ENCODE measurements at places on chromosomes 11 and 22.

- DNase-seq, result no peak
Observed at GRCh38 chr11:132994966-132995365, 537.3 kb downstream of the OPCML start.

- no peak for DNase-seq
Observed at GRCh38 chr11:92227959-92228935, 3.6 kb downstream of the FAT3 start.

DNA sequence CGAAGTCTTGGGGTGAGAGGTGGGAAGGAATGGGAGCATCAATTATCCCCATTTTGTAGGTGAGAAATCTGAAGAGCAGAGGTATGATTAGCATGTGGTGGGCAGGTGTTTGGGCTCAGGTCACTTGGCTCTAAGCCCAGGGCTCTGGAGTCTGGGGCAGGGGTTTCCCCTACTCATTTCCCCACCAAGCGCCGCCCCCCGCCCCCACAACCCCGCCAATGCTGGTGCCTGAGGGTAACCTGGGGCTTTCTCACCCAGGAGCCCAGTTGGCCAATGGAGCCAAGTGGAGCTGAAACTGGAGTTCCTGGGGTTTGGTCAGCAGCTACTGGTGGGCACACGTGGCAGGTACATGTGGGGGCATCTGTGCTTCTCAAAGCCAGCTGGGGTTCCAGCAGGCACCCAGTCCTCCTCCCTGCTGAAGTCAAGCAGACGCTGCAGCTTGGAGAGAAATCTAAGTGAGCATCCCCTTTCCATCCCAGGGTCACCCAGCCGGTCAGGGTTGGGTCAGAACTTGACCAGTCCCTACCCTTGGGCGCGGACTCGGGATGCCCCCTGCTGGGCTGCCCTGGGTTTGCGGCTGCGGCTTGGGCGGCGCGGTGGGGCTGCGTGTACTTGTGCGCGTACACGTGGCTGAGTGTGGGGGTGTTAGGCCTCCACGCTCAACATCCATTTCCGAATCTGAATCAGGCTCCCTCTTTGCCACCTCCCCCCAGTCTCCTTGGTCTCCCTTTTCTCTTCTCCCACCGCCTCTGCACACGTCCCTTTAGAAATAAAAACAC, 1.7 kb upstream of the CHRM1 start:
- peak; percentile 13 for DNase-seq

DNA sequence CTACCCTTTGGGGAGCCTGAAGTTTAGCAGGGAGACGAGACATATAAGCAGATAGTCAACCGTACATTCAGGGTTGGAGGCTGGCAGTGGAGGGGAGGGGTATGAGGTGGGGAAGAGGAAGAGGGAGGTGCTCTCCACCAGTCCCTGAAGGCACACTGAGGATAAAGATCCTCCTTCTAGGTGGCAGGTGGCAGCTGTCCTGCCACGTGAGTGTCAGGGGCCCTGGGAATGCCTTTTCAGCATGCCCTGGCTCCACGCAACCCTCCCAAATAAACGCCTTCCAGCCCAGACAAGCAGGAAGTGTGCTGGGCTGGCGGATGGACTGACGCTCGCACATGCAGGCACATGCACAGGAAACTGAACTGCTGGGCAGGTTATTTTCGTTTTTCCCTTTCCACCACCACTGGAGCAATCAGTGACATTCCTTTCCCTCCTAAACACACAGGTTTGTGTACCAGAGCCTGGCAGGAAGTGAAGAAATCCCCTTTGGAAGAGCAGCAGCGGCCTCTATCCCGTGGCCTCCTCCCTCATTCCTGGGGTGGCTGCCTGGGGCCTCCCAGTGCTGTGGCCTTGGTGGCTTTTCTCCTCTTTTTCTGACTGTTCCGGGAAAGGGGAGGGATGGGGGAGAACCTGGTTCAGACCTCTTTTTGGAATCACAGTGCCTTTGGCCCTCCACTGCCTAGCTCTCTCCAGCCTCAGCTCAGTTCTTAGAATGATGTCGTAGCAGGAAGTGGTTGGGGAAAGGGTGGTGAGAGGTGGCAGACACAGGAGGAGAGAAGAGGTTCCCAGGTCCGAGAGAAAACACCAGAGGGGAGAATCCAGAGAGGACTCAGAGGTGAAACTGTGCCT, 157.0 kb upstream of the TIMP3 start:
- DNase-seq, result no peak

- DNase-seq, result peak; percentile 46
Observed at GRCh38 chr11:17395554-17395961, 7.1 kb upstream of the KCNJ11 start.

- no peak for DNase-seq
Observed at GRCh38 chr11:75813124-75813523, 1.9 kb upstream of the UVRAG start.

- DNase-seq, result no peak
Observed at GRCh38 chr11:17579451-17579850, 32.4 kb downstream of the OTOG start.

DNA sequence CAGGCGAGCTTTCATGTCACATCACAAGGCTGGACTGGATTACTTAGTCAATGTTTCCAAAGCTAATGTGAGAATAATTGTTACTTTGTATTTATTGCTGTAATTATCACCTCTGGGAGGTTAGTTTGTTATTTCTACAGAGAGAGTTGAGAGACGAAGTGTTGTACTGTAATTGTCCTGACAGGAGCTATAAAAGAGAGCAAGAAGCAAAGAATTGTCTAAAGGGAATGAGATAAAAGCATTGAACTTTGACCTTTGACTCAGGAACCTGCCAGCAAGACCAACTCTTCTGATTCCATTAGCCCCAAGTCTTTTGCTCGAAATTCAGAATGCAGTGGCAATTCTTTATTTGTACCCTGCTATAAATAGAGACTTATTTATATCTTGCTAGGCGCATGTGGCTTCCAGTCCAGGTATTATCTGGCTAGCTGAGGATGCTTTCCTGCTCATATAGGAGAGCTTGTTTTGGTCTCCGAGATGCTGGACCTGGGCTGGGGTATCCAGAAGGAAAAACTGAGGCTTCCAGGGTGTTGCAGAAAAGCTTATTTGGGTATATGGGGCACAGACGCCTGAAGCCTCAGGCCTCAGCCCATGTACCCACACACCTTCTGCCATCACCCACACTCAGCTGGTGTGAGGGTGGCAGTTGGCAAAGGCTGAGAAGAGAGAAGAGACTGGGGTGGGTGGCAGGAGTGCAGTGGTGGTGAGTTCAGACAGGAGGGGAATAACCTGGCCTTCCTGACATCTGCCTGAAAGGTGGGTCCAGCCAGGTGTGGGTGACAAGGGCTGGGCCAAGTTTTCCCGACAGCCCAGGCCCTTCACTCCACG, 40.7 kb downstream of the SYT13 start:
- no peak for DNase-seq

GRCh38 chr11:130865774-130866114, 50.5 kb downstream of the SNX19 start:
- no peak for DNase-seq

DNA sequence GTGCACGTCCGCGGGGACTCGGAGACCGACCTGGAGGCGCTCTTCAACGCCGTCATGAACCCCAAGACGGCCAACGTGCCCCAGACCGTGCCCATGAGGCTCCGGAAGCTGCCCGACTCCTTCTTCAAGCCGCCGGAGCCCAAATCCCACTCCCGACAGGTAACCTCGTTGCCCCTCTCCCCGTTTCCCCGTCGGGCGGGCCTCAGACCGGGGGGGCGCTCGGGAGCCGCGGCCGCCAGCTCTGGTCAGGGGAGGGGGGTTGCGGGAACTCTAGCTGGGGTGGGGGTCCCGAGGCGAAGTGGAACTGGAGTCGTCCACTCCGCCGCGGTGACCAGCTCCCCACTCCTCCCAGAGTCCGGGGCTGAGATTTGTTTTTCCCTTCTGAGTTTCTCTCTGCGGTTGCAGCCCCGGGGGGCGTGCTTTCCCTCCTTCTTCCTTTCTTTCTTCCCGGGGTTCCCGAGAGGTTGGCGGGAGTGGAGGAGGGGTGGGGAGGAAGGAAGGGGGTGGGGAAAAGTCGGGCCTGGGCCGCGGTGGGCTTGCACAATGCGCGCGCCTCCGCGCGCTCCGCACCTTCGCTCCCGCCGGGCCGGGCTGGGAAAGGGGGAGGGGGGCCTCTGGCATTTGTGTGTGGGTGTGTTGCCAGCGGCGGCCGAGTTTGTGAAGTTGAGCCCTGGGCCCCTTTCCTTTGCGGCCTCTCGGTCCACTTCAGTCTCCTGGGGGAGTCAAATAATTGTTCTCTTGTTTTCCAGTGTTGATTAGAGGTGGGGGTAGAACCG, 952 bp downstream of the YAP1 start:
- peak; percentile 67 for DNase-seq

DNA sequence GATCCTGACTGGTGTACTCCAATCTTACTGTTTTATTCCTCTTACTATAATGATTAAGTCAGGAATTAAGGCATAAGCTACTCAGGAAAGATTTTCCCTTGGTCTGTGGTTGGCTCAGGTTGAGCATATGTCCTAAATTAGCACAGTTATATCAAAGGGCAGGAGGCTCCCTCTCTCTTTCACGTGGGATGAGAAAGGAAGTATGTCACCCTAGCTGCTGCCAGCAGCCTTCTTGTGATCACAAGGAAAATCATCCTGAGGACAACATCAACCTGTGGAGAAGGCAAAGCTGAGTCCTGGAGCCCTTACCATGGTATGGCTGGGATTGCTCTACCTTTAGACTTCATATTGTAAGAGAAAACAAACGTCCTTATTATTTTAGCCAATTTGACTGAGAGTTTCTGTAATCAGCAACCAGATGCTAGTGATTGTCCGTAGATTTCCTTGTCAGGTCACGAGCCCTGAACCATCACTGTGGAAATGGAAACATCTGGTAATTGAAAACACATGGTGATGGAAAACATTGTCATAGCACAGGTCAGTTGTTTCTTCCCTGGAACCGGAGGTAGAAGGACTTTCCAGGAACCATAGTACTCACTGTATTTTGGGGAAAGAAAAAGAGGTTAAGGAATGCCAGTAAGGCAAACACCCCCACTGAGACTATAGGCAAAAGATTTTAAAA, 40.6 kb upstream of the DEUP1 start:
- no peak for DNase-seq

DNA sequence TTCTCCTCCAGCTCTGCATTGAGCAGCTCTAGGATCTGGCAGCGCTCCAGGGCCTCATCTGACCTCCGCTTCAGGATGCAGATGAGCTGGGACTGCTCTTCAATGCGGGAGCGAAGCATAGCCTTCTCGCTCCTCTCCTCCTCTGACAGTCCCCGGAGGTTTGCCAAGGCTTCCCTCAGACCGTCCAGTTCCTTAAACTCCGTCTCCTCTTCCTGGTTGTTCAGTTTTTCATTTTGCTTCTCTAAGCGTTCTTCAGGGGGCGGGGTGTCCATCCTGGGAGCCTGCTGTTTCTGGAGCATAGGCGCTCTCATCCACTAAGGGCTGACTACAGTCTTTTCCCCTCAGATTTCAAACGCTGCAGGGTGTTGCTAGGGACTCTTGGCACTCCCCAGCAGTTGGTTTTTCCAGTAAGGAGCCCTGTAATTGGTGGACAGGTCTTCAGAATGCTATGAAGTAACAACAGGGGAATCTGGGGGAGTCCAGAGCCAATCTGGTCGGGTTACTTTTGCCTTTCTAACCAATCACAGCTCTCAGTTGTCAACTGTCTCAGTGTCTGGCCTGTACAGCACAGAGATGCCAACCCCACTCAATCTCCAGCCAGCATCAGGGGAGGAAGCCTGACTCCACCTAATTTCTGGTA, at the start of gene CCDC89:
Gene CCDC89, minus strand, starts transcription at position 376 of the 640 bp plus-strand sequence. Its CDS starts 65 bp downstream, at position 311.
- DNase-seq, result peak; percentile 99

GRCh38 chr11:119352857-119353260, 6.4 kb upstream of the MFRP start:
- DNase-seq, result no peak

DNA sequence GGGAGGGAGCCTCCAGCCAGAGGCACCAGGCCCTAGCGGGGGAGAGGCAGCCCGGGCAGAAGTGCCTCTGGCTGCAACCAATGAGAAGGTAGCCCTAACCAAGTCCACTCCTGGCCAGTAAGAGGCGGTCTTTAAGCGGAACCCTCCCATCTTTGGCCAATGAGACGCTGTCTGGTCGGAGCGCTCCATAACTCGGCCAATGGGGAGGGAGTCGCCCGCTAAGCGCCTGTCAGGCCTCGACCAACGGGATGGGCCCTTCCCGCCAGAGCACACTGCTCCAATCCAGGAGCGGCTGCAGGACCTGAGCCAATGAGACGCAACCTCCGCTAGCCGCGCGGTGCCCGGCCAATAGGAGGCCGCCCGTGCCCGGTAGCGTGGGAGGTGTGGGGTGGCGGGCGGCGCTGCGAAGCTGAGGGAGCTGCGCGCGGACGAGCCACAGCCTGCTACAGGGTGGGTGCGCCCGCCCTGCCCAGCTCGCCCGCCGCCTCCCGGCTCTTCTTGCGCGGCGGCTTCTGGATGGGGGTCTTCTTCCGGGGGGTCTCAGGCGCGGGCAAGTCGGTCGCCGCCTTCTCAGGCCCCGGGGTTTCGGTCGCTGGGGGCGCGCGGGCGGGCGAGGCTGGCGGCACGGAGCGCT, 12.6 kb downstream of the SCARF2 start:
- no peak for DNase-seq

DNA sequence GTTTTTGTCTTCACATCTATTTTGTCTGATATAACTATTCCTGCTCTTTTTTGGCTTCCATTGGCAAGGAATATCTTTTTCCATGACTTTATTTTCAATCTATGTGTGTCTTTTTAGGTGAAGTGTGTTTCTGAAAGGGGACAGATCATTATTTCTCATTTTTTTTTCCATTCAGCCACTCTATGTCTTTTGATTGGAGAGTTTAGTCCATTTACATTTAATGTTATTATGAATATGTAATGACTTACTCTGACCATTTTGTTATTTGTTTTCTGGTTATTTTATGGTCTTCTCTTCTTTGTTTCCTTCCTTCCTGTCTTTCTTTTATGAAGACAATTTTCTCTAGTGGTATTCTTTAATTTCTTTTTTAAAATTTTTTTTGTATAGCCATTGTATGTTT, 178.6 kb upstream of the CNTN5 start:
- no peak for DNase-seq

DNA sequence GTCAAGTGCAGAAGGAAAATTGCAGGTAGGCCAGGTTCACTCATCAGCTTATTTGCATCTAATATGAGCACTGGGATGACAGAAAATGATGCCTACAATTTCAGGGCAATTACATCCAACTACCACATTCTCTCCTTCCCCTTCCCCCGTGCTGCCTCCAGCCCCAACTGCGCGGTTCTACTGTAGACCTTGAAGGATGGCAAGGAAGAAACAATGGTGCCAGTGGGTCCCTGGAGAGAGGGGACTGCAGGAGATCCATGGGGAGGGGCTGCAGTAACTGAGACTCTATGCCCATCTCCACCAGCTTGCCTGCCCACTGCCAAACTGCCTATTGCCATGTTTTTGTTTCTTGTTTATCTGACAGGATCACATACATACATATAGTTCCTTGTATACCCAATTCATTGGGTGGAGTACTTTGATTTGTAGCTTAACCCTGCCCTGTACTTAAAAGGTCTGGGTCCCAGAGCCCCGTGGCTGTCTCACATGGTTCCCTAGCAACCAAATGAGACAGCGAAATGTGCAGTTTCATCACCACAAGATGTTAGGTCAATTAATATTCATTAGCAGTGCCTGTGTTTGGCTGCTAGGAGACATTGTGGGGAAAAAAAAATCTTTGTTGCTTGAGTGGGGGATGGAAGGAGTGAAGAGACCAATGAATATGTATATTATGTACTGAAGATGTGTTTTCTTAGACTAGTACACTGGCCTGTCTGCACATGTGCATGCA, 253.5 kb upstream of the PLET1 start:
- DNase-seq, result no peak
